NCI-H2081 (cell line): ENCODE measurements at places on chromosomes 4 and X.

DNA sequence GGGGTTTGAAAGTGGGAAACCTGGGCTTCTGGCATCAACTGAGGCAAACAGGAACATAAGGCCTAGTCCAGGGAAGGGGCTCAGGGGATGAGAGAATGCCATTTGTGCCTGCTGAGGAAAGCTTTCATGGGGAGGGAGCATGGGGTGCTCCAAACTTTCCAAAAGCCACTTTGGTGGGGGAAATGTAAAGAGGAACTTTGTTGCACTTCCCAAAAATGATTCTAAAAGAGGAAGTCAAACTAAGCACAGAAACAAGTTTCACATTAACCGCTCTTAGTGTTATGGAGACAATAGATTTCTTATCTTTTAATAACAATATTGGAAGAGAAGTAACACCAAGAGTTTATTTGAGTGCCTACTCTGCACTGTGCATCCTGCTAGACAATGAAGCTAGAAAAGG, 32.3 kb downstream of the GAB3 start:
- no peak for DNase-seq

DNA sequence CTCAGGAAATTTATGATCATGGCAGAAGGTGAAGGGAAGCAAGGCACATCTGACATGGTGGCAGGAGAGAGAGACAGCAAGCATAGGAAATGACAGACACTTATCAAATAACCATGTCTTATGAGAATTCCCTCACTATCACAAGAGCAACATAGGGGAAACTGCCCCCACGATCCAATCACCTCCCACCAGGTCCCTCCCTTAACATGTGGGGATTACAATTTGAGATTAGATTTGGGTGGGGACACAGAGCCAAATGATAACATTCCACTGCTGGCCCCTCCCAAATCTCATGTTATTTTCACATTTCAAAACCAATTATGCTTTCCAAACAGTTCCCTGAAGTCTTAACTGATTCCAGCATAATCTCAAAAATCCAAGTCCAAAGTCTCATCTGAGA, 8.2 kb upstream of the TMA16 start:
- DNase-seq = no peak

DNA sequence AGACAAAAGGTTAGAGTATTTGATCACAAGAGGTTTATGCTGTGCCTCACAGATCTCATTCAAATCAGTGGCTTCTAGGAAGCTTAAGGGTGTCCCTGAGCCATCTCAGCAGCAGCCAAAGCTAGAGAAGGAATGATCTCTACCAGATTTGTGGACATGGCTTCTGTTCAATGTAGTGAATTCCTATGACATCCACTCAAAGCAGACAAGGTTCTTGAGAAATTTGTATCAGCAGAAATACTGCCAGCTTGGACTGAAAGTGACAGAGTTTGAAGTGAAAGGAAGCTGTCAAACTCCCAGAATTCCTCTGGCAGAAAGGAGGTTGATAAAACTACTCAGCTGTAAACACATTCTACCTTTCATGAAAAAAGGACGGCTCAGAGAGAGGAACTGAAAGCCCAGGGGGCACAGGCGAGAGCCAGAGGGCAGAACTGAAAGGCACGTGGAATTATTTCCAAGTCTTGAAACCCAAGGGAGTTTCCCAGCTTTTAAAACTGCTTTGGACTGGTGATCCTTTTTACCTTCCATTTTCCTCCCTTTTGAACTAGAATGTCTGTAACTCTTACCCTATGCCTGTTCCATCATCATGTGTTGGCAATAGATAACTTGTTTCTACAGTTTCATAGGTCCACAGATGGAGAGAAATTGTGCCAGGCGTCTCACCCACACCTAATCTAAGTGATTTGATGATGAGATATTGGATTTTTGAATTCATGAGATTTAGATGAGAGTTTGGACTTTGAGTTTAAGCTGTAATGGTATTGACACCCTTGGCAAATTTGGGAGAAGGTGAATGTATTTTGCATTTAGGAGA, 14.5 kb upstream of the MED14 start:
- no peak for DNase-seq

DNA sequence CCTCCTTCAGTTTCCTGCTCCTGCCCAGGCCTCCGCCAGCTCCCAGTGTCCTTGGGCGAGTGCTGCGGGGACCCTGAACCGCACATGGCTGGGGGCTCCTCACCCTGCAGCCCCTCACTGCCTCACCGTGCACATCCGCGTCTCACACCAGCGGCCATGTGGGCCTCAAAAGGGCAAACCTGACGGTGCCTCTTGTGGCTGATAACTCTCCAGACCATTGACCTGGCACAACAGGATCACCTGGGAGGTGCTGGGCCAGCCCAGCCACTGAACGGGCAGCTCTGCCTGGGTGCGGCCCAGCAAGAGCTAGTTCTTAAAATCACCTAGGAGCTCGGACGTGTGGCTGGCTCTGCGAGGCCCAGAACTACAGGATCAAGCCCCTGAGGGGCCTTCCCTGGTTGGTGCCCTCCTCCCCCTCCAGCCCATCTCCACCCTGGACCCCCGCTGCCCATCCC, 4.1 kb upstream of the S100P start:
- DNase-seq = no peak

DNA sequence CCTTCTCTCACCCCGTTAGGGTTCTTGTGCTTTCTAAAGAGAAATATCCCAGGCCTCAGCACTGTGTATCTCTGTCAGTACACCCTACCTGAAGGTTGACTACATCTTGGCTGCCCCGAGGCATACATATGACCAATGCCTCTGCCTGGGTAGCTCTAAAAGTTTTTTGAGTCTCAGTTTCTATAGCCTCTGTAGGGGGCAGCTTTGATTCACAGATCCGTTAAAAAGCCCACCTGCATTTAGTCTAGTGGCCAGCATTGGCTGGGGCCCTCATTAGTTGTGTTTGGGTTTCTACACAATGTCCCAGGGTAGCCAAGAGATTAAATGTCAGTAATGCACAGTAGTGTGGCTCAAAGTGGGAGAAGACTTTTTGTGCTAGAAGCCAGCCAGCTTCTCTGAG, 151.1 kb downstream of the CFAP299 start:
- no peak for DNase-seq

GRCh38 chr4:41632481-41633073, 94.6 kb downstream of the LIMCH1 start:
- DNase-seq = no peak

- no peak for DNase-seq
Observed at GRCh38 chrX:72371405-72371804, 65.7 kb upstream of the CITED1 start.

GRCh38 chr4:123624959-123625358, 228.4 kb downstream of the SPRY1 start:
- no peak for DNase-seq

DNA sequence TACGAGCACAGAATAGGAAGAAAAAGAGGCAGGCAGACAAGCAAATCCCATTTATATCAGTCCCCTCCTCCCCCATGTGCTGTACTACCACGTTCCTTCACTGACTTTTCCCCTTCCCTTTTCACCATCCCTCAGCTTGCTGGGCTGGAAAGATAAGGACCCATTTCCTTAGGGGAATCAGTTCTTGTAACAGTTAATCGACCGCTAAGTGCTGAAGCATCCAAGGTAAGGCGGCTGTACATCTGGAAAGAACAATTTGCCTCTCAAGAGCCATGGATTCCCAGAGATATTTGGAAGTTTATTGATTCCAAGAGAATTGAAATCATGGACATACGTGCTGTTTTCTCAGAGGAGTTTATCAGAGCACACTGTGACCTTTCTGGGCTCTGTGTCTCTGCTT, 1688.0 kb downstream of the STIM2 start:
- DNase-seq = no peak

- DNase-seq = no peak
Observed at GRCh38 chrX:39418731-39419638, 617.7 kb downstream of the MID1IP1 start.

DNA sequence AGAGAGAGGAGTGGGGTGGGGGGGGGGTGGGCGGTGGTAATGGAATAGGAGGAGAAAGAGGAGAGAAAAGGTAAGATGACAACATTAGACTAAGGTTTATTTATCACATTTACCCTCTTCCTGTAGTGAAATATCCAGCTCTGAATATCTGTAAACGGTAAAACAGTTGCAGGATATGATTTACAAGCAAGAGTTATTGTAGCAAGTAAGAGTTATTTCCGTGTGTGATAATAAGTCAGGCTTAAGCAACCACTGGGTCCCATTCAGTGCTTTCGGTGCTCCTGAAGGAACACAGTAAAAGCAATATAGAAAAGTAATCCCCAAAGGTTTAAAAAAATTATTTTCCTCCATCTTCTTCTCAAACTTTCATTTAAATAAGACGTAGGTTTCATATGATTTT, 103.6 kb downstream of the MANBA start:
- no peak for DNase-seq

DNA sequence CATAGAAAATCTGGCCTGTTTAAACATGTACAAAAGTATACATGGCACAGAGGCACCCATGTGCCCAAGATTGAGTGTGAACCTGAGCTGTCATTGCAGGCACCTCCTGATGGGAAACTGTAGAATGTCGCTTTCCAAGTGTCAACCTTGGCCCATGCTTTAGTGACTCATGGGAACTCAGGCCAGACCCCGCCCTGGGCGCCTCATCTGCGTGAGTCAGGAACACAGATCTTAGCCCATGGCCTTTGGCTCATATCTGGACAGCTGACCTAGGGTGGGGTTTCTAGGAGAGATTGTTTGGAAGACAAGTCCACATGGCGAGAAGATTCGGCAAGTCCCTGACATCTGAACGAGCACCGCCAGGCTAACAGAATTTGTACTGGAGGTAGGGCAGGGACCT, 50.0 kb downstream of the CYTL1 start:
- DNase-seq = no peak

- no peak for DNase-seq
Observed at GRCh38 chr4:4641661-4642495, 100.0 kb upstream of the STX18 start.

DNA sequence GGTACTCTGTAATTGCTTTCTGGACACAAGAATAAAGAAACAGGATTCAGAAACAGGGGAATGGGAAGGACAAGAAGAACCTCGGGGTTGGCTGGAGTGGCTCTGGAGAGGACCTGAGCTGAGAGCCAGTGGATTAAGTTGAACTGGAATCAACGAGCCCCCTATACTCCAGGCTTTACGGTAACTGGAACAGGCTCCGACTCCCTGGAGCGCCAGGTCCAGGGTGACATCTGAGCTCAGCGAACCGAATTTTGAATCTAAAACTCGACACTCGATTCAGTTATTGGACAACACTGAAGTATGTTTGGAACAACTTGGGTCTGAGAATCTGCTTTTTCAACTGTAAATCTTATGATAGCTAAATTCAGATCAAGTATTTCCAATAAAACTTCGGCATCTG, 23.9 kb downstream of the HMX1 start:
- no peak for DNase-seq

- DNase-seq = no peak
Observed at GRCh38 chrX:153595859-153596857, 2.8 kb downstream of the CCNQ start.

DNA sequence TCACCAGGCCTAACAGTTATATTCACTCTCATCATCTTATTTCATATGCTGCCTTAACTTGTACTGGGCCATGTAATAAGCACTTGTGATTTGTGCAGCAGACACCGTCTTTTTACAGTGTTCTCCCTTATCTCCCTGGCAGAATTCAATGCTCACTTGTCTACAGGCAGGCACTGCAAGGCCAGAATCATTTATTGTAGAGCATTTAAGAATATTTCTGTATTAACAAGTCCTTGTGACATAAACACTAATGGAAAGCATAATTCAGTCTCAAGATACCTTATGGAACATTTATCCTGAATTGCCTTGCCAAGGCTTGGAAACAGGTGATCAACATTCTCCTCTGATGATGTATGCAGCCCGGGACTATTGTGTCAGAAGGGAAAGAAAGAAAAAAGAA, 808.9 kb downstream of the STPG2 start:
- DNase-seq = no peak
